Glutamatergic neuron (in vitro differentiated cells): ENCODE measurements at places on chromosomes 7 and 10. TPM values are rescaled to one million over a fixed set of nuclear protein-coding genes. Genes with fewer than 3 reads are reported as not detected.

Gene PRR15
- total RNA-seq: not detected

Gene MYH16
- not detected for total RNA-seq

DNA sequence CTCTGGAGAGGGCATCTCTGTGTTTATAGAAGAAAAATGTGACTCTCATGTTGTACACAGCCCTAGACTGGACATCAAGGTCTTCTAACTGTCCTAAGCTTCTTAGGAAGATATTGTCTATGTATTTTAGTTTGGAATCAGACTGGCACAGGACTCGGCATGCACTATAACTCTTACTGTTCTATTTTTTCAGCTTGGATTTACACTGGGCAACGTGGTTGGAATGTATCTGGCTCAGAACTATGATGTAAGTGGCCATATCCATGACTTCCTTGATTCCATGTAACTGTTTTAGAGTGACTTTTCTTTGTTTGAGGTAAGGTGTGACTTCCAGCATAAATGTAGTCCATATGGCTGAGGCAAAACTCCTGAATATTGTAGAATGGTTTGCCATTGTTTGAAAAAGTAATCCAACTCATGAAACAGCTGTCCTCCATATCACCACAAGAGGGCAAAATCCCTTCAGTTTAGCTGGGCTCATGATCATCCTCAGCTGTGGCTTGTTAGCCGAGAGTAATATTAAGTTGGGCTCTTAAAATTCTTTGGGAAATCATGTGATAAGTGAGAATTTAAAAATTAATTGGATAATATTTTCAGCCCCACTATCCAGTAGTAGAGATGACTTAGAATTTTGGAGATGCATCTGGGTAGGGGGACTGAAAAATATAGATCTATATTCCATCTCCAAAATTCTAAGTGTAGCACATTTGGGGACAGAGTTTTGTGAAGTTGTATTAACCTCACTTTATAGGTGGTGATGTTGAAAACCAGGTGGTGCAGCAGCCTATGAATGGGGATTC is 10.4 kb downstream of the STMP1 start:
- no peak for DNase-seq

DNA sequence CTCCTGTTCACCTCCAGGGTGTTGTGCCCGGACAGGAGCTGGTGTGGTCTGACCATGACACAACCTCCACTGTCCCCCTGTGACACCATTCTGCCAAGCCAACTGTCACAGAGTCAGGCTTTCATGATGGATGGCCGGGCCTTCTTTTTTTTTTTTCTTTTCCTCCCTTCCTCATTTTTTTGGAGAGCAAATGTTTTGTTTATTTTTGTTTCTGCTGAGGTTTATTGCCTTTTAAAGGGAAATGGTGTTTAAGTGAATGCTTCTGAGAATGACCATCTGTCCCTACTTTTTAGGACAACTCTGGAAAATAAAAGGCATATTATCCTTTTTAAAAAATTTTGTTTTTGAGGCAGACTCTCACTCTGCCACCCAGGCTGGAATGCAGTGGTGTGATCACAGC is 115.1 kb upstream of the NPS start:
- DNase-seq: no peak

DNA sequence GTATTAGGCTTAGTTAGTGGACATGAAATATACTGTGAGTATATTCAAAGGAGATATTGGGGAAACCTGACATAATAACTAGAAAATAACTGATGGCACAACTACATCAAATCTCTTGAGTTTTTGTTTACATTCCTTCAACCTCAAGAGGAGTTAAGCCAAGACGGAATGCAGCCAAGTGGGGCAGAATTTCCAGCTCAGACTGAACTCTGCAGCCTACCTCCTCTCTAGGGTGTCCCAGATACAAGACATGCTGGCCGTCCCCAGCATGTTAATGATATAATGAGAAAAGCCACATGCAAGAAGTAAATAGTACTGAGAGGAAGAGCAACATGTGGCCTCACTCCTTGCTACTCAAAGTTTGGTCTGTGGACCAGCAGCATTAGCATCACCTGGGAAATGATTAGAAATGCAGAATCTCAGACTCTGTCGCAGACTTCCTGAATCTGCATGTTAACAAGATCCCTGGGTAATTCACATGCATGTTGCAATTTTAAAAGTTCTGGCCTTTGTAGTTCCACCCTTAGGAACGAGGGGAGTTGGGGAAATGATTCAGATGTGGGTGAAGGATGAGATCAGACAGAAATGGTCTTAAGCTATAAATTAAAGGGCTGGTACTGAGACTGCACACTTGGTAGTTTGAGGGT is 118.4 kb upstream of the CACUL1 start:
- DNase-seq: no peak
